GM12878 (cell line): ENCODE measurements at places on chromosomes 3 and 15. TPM values are rescaled to one million over a fixed set of nuclear protein-coding genes. Genes with fewer than 3 reads are reported as not detected.

Gene SLC24A5
- total RNA-seq: not detected in 2 replicates

Gene THBS1
- 1.5 and 1.6 TPM in 2 replicates for total RNA-seq

Gene UCN2
- total RNA-seq: not detected in 2 replicates

Gene ABCC5
- total RNA-seq: 9.9 and 14.4 TPM in 2 replicates

Gene IL17RE
- total RNA-seq: 0.37 and 0.51 TPM in 2 replicates

Gene SPINK8
- not detected in 2 replicates for total RNA-seq

- H3K27me3 ChIP-seq: no peaks in the 10 kb centered on the region
- no peak for DNase-seq
- peaks cover 14% of the 10 kb centered on the region for H3K4me1 ChIP-seq
- no peaks in the 10 kb centered on the region for H3K36me3 ChIP-seq
- peak overlapping the region; percentile 42 for H3K27ac ChIP-seq
- no peak overlapping the region; the same call in 1 of the 2 replicates for H3K4me3 ChIP-seq
Measured at GRCh38 chr3:12658593-12659058, 5.3 kb downstream of the RAF1 start.

DNA sequence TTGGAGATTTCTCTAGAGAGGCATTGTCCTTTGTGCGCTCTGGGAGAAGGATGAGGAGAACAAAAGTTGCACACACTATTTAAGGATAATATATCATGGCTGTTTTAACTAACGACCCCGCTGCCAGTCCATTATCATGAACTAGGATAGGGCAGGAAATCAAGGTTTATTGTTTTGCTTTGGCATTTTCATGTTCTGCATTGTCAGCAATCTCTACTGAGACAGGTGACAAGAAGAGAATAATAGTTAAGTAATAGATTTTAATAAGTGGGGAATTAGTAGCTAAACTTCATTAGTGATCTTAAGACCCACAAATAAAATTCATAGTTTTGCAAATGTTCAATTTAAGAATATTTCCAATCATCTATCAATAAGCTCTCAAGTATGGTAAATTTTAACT, 20.6 kb upstream of the GMNC start:
- no peak overlapping the region for H3K27ac ChIP-seq
- H3K27me3 ChIP-seq: no peaks in the 10 kb centered on the region
- H3K4me3 ChIP-seq: no peak overlapping the region
- DNase-seq: no peak
- H3K4me1 ChIP-seq: no peaks in the 10 kb centered on the region
- no peaks in the 10 kb centered on the region for H3K36me3 ChIP-seq

- no peaks in the 10 kb centered on the region for H3K27me3 ChIP-seq
- no peaks in the 10 kb centered on the region for H3K36me3 ChIP-seq
- DNase-seq: no peak
Measured at GRCh38 chr3:132164469-132165092, 129.8 kb upstream of the CPNE4 start.

DNA sequence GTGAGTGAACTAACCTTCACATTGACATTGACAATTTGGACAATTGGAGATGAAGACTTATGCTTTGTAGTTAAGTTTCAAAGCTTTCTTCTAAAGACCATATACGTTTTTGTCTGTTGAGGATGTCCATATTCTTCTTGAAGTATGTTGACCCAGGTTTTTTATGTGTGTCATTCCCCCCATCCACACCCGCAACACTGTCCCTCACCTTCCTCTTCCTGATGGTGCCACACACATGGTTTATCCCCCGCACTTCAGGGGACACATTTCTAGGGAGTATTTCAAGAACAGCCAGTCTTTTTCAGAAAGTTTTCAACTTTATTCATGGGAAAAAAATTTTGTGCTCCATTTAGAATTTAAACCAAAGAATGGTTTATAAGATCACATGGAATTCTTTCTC, 105.1 kb downstream of the GHSR start:
- H3K4me3 ChIP-seq: no peak overlapping the region
- H3K27ac ChIP-seq: no peak overlapping the region
- peaks cover 15% of the 10 kb centered on the region for H3K36me3 ChIP-seq
- H3K27me3 ChIP-seq: no peaks in the 10 kb centered on the region
- no peak for DNase-seq
- no peaks in the 10 kb centered on the region for H3K4me1 ChIP-seq

GRCh38 chr3:196073255-196073753, 8.6 kb downstream of the TFRC start:
- no peak overlapping the region for H3K4me3 ChIP-seq
- no peak overlapping the region for H3K27ac ChIP-seq
- H3K4me1 ChIP-seq: peaks cover 14% of the 10 kb centered on the region; the same call in 1 of the 2 replicates
- H3K27me3 ChIP-seq: no peaks in the 10 kb centered on the region
- peak; percentile 50 for DNase-seq

DNA sequence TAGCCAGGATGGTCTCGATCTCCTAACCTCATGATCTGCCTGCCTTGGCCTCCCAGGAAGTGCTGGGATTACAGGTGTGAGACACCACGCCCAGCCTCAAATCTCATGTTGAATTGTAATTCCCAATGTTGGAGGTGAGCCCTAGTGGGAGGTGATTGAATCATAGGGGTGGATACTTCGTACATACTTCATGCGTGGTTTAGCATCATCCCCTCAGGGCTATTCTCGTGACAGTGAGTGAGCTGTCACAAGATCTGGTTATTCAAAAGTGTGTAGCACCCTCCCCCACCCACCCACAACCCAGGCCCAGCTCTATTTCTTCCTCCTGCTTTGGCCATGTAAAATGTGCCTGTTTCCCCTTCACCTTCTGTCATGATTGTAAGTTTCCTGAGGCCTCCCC, 236.9 kb upstream of the IL12A start:
- H3K4me3 ChIP-seq: no peak overlapping the region
- DNase-seq: no peak
- no peaks in the 10 kb centered on the region for H3K27me3 ChIP-seq
- H3K4me1 ChIP-seq: no peaks in the 10 kb centered on the region
- H3K36me3 ChIP-seq: no peaks in the 10 kb centered on the region

DNA sequence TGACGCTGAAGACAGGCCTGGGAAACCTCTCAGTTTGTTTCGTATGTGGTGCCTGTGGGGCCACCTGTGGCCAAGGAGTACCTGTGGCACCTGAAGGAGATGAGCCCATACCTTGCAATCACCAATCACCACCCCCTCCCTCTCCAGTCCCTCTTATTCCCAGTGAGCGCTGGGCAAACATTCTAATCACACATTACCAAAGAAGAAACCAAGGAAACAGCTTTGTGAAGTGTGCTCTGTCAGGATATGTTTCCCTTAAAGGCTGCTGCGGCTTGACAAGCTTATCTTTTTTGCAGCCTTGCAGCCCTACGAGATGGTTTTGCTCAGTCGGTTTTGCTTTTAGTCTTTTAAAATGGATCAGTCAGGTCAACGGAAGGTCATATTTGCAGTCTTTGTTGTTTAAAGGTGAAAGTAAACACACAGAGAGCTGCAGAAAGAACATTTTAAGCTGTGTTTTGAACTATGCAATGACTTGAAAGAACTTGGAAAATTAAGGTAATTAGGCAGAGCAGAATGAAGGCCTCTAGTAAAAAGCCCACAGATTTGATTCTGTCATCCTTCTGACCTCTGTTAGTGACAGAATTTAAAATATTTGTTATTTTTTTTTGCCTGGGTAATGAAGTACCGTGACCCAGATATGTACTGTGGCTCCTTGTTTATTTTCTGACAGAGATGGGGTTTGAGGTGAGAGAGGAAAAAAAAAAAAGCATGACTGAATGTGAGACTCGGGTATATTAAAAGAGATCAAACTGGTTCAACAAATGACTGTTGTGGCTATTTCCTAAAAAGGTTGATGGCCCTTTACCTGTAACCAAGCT, 461.4 kb downstream of the NSUN3 start:
- no peaks in the 10 kb centered on the region for H3K36me3 ChIP-seq
- H3K4me3 ChIP-seq: no peak overlapping the region
- H3K27me3 ChIP-seq: no peaks in the 10 kb centered on the region
- DNase-seq: no peak
- H3K27ac ChIP-seq: no peak overlapping the region

GRCh38 chr15:31498756-31499155, 172.1 kb downstream of the KLF13 start:
- no peaks in the 10 kb centered on the region for H3K36me3 ChIP-seq
- no peak overlapping the region for H3K27ac ChIP-seq
- H3K27me3 ChIP-seq: no peaks in the 10 kb centered on the region
- H3K4me1 ChIP-seq: peaks cover 4% of the 10 kb centered on the region
- no peak for DNase-seq

DNA sequence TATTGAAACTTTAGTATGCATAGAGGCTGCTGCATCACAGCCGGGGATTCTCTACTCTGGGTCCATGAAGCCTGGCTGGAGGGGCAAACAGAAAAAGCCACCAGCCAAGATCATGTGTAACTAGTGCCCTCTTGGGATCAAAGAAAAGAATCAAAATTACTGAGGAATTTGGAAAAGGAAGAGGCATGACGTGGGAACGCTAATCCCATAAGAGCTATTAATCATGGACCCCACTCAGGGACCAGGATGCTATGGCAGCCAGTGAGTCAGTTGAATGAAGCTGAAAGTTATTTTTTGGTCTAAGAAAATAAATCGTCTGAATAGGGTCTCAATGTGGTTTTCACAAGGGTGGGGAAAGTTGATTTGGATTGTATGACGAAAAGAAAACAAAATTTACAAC, 1165.1 kb downstream of the ROBO2 start:
- H3K36me3 ChIP-seq: no peaks in the 10 kb centered on the region
- no peak for DNase-seq
- H3K4me1 ChIP-seq: no peaks in the 10 kb centered on the region
- H3K27ac ChIP-seq: no peak overlapping the region
- no peak overlapping the region for H3K4me3 ChIP-seq
- no peaks in the 10 kb centered on the region for H3K27me3 ChIP-seq
